ENCODE measurements at places on chromosomes 2 and 18.

DNA sequence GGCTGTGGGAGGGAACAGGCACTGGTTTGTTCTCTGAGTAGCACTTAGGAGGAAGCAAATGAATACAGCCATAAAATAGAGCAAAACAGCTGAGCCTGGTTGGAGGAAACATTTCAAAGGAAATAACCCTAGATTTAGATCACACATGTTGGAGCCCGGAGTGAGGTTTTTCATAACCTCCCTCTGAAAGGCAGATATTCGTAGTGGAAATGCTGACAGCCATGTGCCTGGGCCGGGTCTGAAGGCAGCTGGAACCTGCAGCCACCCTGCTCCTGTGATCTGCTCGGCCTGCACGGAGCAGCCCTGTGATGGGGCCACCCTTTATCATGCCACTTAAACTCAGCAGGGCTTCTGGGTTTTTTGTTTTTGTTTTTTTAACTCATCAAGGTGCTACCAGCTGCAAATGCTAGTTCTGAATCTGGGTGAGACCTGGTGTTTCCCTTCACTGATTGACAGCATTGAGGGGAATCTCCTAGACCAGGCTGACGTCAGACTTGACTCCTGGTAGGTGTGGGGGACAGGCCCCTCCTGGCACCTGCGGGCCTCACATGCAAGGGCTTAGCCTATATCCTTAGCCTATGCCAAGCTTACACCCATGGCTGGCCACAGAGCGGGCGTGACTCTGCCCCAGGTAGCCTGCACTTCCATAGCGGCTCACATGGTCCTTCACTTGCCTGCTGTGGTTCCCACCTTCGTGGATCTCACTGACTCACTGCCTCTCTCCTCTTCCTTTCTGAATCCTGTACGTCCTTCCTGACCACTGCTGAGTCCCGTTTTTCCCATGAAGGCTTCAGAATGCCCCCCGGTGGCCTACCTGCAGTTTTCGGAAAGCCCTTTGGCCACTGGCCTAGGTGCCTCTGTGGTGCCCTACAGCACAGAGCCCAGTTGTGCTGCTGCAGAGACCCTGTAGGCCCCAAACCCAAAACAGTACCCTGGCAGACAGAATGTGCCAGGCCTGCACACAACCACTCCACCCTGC lies 217.3 kb downstream of the SEPTIN10 start:
- no peak for DNase-seq

GRCh38 chr2:109271920-109272319 lies 142.9 kb downstream of the SH3RF3 start:
- no peak for DNase-seq

GRCh38 chr2:27704342-27704876 lies 40.7 kb downstream of the SLC4A1AP start:
- DNase-seq: no peak

DNA sequence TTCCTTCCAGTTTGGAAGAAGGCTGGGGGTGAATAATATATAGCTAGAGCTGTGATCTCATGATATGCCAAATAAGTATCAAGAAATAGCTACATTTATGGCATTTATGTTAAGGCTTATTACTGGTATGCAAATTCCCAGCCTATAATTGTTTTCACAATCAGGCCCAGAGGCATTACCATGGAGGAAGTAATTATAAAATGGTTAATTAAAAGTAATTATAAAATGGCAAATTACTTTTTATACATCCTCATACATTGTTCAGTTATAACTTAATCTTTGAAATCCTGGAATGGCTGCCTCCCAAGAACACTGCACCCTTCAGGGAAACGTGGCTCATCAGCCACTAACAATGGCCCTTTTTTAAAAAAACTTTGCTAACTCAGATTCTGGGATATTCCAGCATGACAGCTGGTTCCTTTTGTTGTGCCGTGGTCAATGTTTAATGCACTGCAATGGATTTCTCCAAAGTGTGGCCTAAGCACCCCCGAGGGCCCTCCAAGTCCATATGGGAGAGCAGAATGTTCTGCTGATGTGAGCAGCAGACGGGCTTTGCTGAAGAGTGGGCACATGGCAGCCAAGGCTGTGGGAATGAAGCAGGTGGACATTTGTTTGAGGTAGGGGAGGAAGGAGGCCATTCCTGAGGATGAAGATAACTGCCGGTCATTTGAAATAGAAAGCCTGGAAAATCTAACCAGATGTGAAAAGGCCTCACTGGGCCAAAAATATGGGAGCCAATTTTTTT lies 483.5 kb upstream of the GCFC2 start:
- no peak for DNase-seq

DNA sequence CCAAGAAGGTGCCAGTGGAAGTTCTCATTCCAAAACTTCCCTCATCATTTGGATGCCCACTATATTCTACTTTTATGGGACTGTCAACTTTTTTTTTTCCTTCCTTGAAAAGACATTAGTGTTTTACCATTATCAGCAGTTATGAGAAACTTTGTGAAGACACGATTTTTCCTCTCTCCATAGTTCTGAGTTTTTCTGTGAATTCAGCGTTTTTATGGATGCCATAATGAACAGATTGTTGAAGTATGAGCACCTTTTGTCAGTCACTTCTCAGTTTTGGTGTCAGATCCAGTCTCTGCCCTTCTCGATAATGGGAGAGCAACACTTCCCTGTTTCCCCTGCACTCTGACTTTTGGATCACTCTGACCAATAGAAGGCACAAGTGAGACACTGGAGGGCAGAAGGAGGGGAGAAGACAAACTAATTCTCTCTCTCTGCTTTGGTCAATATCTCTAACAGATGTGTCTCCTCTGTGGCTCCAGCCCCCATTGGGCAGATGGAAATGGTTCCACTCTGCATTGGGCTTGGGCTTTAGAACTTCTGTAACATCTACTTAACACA lies 53.5 kb upstream of the FN1 start:
- no peak for DNase-seq

DNA sequence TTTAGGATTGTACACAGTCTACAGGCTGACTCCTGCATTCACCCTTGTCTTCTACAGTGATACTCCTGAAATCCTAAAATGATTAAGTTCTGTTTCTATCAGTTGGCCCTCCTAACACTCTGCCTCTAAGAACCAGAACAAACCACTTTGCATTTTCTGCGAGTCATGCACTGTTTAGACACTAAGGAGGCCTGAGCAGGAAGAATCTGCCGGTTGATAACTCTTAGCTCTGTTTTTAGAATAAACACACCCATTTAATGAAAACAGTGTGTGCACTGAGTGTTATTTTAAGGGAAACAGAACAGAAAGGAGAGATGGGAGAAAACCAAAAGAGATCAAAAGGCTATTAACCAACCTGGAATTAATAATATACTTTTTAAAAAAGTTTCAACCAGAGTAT lies 22.9 kb upstream of the SSB start:
- no peak for DNase-seq

DNA sequence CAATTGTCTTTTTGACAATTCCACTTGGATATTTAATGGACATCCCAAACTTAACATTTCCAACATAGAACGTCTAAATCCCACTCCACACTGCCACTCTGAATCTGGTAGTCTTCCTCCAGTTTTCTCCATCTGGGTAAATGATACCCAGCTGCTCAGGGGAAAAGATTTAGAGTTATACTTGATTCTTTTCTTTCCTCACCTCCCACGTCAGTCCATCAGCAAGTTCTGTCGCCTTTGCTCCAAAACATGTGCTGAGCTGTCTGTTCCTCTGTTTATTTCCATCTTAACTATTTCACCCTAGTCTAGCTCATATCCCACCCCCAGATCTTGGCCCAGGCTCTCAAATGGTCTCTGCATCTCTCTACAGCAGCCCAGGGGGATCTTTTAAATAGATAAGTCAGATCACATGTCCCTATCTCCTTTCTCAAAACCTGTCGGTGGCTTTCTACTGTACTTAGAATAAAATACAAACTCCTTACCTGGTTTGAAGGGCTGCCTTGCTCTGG lies 43.4 kb upstream of the GMCL1 start:
- DNase-seq: no peak

- no peak for DNase-seq
Measured at GRCh38 chr18:1779587-1779986, 791.7 kb downstream of the METTL4 start.

GRCh38 chr2:227388537-227389011 lies 825 bp upstream of the SCYGR1 start:
- DNase-seq: no peak
